ENCODE measurements at places on chromosomes 3 and 15.

- H3K36me3 ChIP-seq, result no peaks in the 10 kb centered on the region
- no peak overlapping the region for H3K27ac ChIP-seq
- no peaks in the 10 kb centered on the region for H3K27me3 ChIP-seq
- DNase-seq, result no peak
These were observed 209.9 kb upstream of the SLC2A2 start for GRCh38 chr3:171236265-171237008.

- no peak overlapping the region for H3K27ac ChIP-seq
- no peak overlapping the region for H3K4me3 ChIP-seq
- no peak for DNase-seq
- no peaks in the 10 kb centered on the region for H3K27me3 ChIP-seq
- no peaks in the 10 kb centered on the region for H3K4me1 ChIP-seq
These were observed 73.4 kb downstream of the RFTN1 start for GRCh38 chr3:16439848-16440708.

DNA sequence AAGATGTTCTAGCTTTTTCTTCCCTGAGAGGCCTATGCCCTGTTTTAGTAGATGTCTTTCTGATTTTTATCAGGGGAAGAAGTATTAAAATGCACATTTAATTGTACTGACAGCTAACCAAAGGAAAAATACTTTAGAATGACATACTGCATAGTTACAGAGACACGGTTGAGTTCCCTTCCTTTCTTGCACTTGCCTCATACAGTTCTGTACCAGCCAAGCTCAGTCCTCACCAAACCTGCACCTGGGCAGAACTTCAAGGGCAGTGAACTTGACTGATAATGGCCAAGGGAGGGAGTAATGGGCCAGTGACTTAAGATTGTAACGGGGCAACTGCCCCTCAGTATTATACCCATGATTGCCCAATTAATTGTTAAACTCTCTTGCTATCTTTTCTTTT, 34.1 kb upstream of the RASGRP1 start:
- DNase-seq, result no peak
- no peak overlapping the region for H3K27ac ChIP-seq
- H3K36me3 ChIP-seq, result no peaks in the 10 kb centered on the region

GRCh38 chr3:140078343-140078742, 143.4 kb downstream of the CLSTN2 start:
- H3K4me3 ChIP-seq, result no peak overlapping the region
- H3K4me1 ChIP-seq, result no peaks in the 10 kb centered on the region
- H3K27me3 ChIP-seq, result no peaks in the 10 kb centered on the region
- H3K36me3 ChIP-seq, result no peaks in the 10 kb centered on the region
- DNase-seq, result no peak

DNA sequence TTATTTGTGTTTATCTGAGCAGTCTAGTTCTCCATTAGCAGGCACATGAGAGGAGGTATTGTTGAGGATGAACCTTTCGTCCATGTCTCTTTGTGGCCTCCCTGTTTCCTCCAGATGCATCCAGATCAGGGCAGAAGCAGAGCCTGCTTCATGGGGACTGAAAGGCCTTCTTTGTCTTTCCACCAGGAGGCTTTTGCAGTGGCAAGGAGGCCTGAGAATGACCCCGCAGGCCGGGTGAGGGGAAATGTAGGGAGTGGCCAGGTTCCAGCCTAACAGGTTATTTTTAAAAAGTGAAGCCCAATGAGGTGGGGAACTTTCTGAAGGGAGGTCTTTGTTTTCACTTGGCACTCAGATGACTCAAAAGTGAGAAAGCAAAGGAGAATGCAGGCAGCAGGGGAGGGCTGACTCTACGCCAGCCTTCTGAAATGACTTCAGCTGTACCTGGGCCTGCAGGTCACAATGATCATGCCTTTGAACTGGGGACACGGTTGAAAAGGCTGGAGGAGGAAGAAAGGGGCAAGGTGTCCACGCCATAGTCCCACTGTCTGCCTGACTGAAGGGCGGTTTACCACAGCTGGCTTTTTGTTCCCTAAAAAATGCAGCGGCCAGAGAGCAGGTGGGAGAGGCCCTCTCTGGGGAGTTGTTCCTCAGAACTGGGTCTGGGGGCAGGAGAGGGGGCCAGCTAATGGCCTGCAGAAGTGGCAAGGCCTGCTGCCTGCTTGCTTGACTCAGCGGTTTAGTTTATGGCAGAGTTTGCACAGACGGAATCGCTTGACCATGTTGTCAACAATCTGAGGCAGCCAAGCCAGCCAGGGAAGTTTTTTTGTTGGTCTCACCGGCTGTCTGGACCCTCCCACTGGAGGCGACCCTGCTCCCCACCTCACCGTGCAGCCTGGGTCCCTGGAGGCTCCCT, 28.7 kb downstream of the CMTM7 start:
- H3K27ac ChIP-seq, result peak overlapping the region; percentile 69
- H3K4me1 ChIP-seq, result peaks cover 2% of the 10 kb centered on the region
- no peaks in the 10 kb centered on the region for H3K36me3 ChIP-seq
- no peaks in the 10 kb centered on the region for H3K27me3 ChIP-seq

DNA sequence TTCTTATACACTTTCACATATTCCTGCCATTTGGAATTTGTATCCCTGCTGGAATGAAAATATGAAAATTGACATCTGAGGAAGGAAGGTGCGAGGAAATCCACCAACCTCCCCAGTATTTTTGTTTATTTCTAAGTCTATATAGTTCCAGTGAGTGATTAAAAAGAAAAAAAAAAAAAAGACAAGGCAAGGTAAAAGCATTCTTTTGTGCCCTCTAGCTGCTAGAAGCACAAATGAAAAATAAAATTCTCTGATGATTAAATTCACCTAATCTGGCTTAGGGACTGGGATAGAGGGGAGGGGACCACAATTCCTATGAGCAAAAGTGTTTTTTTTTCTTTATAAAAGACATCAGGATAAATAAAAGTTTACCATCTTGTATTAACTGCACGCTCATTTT, 370.9 kb downstream of the NR2F2 start:
- no peak for DNase-seq
- no peaks in the 10 kb centered on the region for H3K4me1 ChIP-seq
- H3K36me3 ChIP-seq, result no peaks in the 10 kb centered on the region
- H3K4me3 ChIP-seq, result no peak overlapping the region
- H3K27me3 ChIP-seq, result no peaks in the 10 kb centered on the region

DNA sequence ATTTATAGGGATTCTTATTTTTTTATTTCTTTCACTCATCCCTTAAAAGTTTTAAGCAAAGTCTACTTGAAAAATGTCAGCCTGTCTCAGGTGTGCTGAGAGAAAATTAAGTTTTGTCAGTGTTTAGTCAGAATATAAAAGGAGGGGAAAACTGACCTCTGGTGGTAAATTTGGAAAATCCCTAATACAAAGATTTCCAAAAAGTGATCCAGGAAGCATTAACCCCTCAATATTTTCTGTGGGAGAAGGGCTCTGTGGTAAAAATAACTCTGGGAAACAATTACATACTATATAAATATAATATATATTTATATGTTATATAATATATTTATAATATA, 41.0 kb upstream of the FRMD4B start:
- no peak overlapping the region for H3K4me3 ChIP-seq
- H3K36me3 ChIP-seq, result no peaks in the 10 kb centered on the region
- H3K27ac ChIP-seq, result no peak overlapping the region
- no peaks in the 10 kb centered on the region for H3K27me3 ChIP-seq

GRCh38 chr3:18134386-18135059, 290.6 kb downstream of the SATB1 start:
- H3K27me3 ChIP-seq, result no peaks in the 10 kb centered on the region
- no peaks in the 10 kb centered on the region for H3K36me3 ChIP-seq
- DNase-seq, result no peak
- H3K4me1 ChIP-seq, result no peaks in the 10 kb centered on the region

- no peaks in the 10 kb centered on the region for H3K36me3 ChIP-seq
- DNase-seq, result no peak
- H3K27ac ChIP-seq, result peak overlapping the region; percentile 46
- no peaks in the 10 kb centered on the region for H3K4me1 ChIP-seq
- no peaks in the 10 kb centered on the region for H3K27me3 ChIP-seq
These were observed 43.0 kb downstream of the NEK10 start for GRCh38 chr3:27326202-27326601.

GRCh38 chr15:57124036-57124435, 205.6 kb downstream of the TCF12 start:
- H3K4me1 ChIP-seq, result no peaks in the 10 kb centered on the region
- no peak overlapping the region for H3K4me3 ChIP-seq
- no peak overlapping the region for H3K27ac ChIP-seq
- H3K36me3 ChIP-seq, result no peaks in the 10 kb centered on the region

GRCh38 chr3:46416811-46417510, 9.9 kb downstream of the CCRL2 start:
- H3K4me1 ChIP-seq, result peaks cover 10% of the 10 kb centered on the region
- no peaks in the 10 kb centered on the region for H3K36me3 ChIP-seq
- DNase-seq, result no peak
- no peaks in the 10 kb centered on the region for H3K27me3 ChIP-seq

DNA sequence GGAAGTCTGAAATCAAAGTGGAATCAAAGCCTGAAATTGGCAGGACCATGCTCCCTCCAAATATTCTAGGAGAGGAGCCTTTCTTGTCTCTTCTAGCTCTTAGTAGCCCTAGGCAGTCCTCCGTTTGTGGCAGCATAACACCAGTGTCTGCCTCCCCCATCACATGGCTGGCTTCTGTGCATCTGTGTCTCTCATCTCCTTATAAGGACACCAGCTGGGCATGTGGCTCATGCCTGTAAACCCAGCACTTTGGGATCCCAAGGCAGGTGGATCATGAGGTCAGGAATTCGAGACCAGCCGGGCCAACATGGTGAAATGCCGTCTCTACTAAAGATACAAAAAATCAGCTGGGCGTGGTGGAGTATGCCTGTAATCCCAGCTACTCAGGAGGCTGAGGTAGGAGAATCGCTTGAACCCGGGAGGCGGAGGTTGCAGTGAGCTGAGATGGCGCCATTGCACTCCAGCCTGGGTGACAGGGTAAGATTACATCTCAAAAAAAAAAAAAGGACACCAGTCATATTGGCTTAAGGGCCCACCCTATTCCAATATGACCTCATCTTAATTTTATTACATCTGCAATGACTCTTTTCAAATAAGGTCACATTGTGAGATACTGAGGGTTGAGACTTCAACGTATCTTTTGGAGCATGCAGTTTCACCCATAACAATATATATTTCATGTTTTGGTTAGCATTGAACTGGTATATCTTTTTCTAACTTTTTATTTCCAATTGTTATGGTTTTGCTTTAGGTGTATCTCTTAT, 148.0 kb upstream of the TPM1 start:
- no peak for DNase-seq
- H3K4me1 ChIP-seq, result no peaks in the 10 kb centered on the region
- H3K27ac ChIP-seq, result no peak overlapping the region

GRCh38 chr3:145383416-145383815, 777.6 kb downstream of the PLOD2 start:
- no peak overlapping the region for H3K27ac ChIP-seq
- no peaks in the 10 kb centered on the region for H3K36me3 ChIP-seq
- no peak for DNase-seq
- no peaks in the 10 kb centered on the region for H3K27me3 ChIP-seq

GRCh38 chr3:47117807-47118364, 46.0 kb downstream of the SETD2 start:
- H3K27ac ChIP-seq, result no peak overlapping the region
- H3K4me3 ChIP-seq, result no peak overlapping the region
- peaks cover 60% of the 10 kb centered on the region for H3K36me3 ChIP-seq
- H3K27me3 ChIP-seq, result no peaks in the 10 kb centered on the region
- no peaks in the 10 kb centered on the region for H3K4me1 ChIP-seq

- no peaks in the 10 kb centered on the region for H3K36me3 ChIP-seq
- no peak overlapping the region for H3K27ac ChIP-seq
- DNase-seq, result no peak
- H3K4me3 ChIP-seq, result no peak overlapping the region
- H3K4me1 ChIP-seq, result no peaks in the 10 kb centered on the region
- H3K27me3 ChIP-seq, result no peaks in the 10 kb centered on the region
These were observed 87.4 kb downstream of the RAD18 start for GRCh38 chr3:8875836-8876235.

DNA sequence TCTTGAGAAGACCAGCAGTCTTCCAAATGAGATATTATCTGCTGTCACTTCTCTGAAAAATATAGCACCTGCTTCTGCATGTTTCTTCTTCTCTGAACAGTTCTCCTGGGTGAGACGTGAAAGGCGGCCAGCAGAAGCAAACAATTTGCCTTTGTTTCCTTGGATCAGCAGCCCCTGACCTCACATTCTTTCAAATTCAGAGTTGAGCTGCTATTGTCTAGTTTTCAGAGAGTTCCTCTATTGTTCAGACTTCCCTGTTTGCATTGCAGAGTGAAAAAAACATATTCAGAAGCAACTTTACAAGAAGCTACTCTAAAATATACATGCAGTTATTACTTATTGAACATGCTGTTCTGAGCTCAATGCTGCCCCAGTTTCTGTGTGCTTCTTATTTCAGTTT, 653.6 kb downstream of the NAALADL2 start:
- H3K4me3 ChIP-seq, result no peak overlapping the region
- no peaks in the 10 kb centered on the region for H3K36me3 ChIP-seq

DNA sequence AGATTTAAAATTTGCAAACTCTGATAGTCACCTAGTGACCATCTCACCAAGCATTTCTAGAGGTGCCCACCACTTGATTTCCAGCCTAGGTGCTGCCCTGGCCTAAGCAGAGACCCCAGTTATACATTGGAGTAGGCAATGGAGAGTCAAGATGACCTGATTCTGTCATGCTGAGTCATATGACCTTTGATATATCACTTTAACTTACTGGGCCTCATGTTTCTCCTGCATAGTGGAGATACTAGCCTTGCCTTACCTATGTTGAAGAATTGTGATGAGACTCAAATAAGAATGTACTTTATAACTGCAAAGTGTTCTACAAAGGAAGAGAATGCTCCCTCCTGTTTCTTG, 75.5 kb upstream of the XCR1 start:
- DNase-seq, result no peak
- no peaks in the 10 kb centered on the region for H3K27me3 ChIP-seq
- no peaks in the 10 kb centered on the region for H3K4me1 ChIP-seq
- no peak overlapping the region for H3K27ac ChIP-seq

DNA sequence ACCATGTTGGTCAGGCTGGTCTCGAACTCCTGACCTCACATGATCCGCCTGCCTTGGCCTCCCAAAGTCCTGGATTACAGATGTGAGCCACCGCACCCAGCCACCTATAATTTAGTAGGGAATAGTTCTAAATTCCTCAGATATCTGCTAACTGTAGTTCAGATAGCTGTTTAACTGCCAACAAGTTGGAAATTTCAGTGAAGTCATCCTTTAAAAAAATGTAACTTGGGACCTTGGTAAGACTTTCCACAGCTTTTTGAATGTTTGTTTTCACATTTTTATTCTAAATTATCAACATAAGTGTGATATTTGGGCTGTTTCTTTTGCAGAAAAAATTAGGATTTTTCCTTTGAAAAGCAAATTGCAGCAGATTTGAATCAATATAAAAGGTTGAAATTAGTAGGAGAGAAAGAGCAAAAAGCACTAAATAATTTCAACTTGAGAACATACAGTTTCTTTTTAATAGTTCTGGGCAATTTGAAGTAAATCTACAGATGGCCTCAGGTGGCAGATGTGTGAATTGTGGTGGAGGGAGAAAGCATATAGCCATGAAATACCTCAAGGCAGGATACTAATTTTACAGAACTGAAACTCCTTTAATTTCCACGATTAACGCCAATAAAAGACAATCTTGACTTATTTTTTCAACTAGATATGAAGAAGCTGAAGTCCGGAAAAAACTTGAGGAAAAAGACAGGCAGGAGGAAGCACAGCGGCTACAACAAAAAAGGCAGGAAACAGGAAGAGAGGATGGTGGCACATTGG, 34.3 kb downstream of the USP8 start:
- H3K36me3 ChIP-seq, result peaks cover 71% of the 10 kb centered on the region
- no peaks in the 10 kb centered on the region for H3K27me3 ChIP-seq
- no peak overlapping the region for H3K27ac ChIP-seq
- H3K4me3 ChIP-seq, result no peak overlapping the region
